ENCODE measurements at places on chromosomes 3 and 15. TPM values are rescaled to one million over a fixed set of nuclear protein-coding genes. Genes with fewer than 3 reads are reported as not detected.

Gene CHL1
- total RNA-seq, result not detected

Gene GPR171
- total RNA-seq, result 246 TPM

Gene SMCO1
- total RNA-seq, result not detected

Gene UBL7
- 46.1 TPM for total RNA-seq

Gene EFL1
- total RNA-seq, result 25.9 TPM

Gene CAPN3
- 4.5 TPM for total RNA-seq

Gene CASR
- not detected for total RNA-seq

Gene ANKDD1A
- total RNA-seq, result 2.2 TPM

Gene GOLGA8N
- total RNA-seq, result 30.5 TPM

Gene SHC4
- 1.6 TPM for total RNA-seq

Gene CKMT1A
- total RNA-seq, result not detected

Gene RETNLB
- total RNA-seq, result not detected

Gene ATP2B2
- not detected for total RNA-seq

Gene PPIP5K1
- total RNA-seq, result 45.8 TPM

Gene SNTN
- total RNA-seq, result not detected

Gene DUOXA2
- not detected for total RNA-seq

Gene SERINC4
- 0.17 TPM for total RNA-seq

Gene LINS1
- total RNA-seq, result 96.2 TPM

Gene GOLGA6B
- total RNA-seq, result not detected

Gene DRD3
- total RNA-seq, result not detected

Gene HAPLN3
- total RNA-seq, result 182 TPM

Gene ALDH1A2
- total RNA-seq, result not detected

Gene TFRC
- 577 TPM for total RNA-seq

Gene NAALADL2
- not detected for total RNA-seq

Gene PEX5L
- 0.12 TPM for total RNA-seq

Gene TLNRD1
- 37.0 TPM for total RNA-seq

Gene CTXN2
- not detected for total RNA-seq

Gene GORASP1
- 49.0 TPM for total RNA-seq

Gene SPPL2A
- total RNA-seq, result 139 TPM

Gene PRKCI
- total RNA-seq, result 18.5 TPM

Gene PRTG
- not detected for total RNA-seq

Gene FRG2C
- total RNA-seq, result not detected

Gene GP9
- total RNA-seq, result not detected

Gene PLCB2
- 178 TPM for total RNA-seq

Gene GPR149
- not detected for total RNA-seq

Gene CDHR4
- total RNA-seq, result 0.22 TPM
